ENCODE measurements at places on chromosomes 2 and 18. TPM values are rescaled to one million over a fixed set of nuclear protein-coding genes. Genes with fewer than 3 reads are reported as not detected.

DNA sequence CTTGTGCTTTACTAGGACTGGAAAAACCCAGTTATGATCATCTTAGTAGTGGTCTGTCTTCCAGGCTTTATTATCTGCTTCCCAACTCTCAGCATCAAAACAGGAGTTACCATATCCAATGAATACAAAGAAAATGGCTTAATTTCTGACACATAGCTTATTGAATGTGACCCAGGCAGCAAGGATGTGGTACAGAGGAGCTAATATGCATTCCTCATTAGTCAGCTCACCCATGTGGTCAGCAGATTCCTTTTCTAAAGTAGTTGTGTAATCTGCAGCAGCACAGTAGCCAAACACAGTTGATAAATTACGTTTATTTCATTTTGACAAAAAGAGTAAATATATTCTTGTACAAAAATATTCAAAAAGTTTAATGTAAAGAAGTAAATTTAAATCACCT, 43.6 kb downstream of the TSPYL6 start:
- DNase-seq = no peak

- no peak for DNase-seq
Observed at GRCh38 chr2:33018271-33018670, 71.5 kb downstream of the LTBP1 start.

DNA sequence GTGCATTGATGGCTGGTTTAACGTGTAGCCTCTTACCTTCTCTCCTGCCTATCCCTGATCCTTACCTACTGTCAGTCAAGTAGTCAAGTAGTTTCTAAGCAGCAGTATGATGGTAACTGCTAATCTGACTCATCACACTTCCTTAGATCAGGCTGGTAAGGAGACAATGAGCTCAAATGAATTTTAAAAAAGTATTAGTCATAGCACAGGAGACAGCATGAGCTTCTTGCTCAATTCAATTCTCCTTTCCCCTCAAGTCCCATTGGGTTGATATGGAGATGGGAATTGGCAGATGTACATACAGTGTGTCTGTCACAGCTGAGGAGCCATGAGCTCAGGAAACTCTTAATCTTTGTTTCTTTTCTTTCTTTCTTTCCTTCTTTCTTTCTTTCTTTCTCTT, 799.7 kb downstream of the LRP1B start:
- no peak for DNase-seq

Gene LIMS2
- polyA plus RNA-seq = 17.4 TPM

GRCh38 chr2:100895402-100895801, 75.5 kb downstream of the NPAS2 start:
- no peak for DNase-seq

Gene IMPA2
- polyA plus RNA-seq = 95.6 TPM

DNA sequence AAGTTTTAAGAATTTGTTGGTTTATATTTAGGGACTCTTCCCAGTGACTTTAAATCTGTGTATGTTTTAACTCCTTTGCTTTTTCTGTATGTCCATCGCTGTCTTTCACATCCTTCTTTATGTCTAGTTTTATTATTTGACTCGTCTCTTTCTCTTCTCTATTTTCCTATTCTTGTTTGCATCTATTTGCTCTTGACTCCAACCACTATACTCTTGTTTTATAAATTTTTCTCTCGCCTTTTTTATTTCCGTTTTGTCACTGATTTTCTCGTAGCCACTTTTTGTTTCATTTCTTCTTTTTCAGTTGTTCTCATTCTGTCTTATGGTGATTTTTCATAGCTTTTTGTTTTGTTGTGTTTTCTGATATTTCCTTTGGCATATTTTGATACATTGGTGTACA, 170.5 kb upstream of the NETO1 start:
- DNase-seq = no peak

- no peak for DNase-seq
Observed at GRCh38 chr2:176188774-176189680, 559 bp downstream of the HOXD1 start.

GRCh38 chr2:48200620-48201293, 294.5 kb upstream of the FBXO11 start:
- no peak for DNase-seq

- no peak for DNase-seq
Observed at GRCh38 chr2:150963336-150963735, 298.3 kb downstream of the RBM43 start.

DNA sequence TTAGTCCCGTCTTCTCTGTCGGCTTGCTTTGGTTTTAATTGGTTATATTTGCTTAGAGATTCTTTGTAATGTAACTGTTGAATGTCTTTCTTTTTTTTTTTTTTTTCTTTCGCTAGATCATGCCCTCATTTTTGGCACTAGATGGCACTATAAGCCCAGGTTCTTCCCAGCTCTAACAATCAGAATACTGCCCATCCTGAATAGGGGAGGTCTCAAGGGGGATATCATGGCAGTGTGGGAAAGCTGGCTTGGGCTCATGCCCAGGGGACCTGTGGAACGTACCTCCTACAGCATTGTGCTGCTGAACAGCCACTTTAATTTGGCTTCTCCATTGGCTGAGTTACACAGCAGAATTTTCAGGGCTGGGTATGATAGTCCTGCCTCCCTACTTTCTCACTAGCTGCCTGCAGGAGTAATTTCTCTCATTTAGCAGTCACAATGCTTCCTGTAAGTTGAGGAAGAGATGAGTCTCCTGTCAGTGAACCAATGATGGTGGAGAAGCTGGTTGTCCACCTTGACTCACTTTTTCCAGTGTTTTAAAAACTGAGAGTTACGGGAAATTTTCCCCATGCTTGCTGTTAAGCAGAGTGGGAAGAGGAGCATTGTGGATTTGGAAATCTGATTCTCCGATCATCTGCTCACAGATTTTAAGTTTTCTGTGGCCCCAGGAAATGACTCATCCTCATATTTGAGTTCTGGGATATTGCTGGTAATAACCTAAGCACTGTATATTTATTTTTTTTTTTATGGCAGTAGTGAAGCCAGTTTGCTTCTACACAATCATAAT, 47.2 kb downstream of the RAD51AP2 start:
- no peak for DNase-seq

DNA sequence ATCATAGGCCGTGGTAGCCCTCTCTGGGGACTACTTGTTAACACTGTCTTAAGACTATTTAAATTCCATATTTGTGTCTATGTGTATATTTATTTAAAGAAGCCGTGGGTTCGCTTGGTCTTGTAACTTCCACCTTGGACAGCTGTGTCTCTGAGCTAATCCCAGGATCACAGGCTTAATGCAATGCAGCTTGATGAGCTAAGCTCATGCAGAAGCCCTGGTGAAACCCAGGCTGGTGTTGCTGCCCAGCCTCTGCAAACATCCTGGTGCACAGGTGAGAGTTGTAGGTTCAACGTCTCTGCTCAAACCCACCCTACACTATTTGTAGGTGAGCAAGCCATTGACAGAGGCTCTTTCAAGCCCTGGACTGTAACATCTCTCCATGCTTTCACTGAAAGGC, 211.8 kb downstream of the FAM210A start:
- no peak for DNase-seq

- no peak for DNase-seq
Observed at GRCh38 chr2:45191976-45192375, 182.7 kb upstream of the SIX2 start.

DNA sequence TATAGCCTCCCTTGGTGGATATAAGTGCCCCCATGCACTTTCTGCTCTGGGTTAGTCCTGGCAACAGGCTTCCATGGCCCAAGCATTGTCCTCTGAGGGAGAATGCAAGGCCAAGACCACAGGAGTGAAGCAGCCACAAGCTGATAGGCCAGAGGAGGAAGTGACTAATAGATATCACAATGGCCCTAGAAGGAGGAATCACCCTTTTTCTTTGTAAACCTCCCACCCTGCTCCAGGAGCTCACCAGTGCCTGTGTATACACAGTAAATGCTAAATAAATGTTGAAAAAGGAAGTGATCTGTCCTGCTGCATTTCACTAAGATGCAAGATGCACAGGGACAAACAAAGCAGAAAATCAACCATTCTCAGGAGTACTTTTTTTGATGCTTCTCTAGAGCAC, 49.7 kb upstream of the ABCA12 start:
- no peak for DNase-seq

GRCh38 chr18:3679241-3679640, 229.3 kb downstream of the TGIF1 start:
- DNase-seq = no peak

Gene C2orf78
- not detected for polyA plus RNA-seq

DNA sequence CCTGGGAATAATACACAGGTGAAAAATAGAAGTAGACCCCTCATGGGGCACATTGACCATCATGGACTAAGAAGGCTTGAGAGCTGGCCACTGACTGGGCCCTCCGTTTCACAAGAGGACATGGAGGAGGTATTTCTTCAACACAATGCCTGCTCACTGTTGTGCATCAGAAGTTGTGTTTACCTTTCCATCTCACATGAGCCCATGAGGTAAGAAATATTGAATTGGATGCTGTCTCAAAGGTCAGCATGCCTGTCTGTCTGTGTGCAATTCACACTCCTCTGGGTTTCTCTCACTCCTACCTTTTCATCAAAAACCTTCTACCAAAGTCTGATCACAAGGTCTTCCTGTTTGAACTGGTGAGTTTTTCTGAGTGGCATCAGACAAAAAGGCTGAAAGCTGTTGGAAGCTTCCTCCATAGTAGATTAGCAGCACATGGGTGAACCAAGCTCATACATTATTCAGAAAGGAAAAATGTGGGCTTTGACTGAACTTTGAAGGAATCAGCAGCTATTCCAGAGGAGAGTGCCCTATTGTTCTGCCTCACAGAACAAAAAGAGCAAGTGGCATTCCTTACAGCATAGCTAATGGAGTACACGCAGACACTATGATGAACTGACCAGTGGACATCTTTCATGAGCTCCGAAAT, 143.2 kb upstream of the RND3 start:
- DNase-seq = no peak

Gene TRAPPC12
- 63.9 TPM for polyA plus RNA-seq

GRCh38 chr2:16333681-16334080, 332.0 kb downstream of the CYRIA start:
- no peak for DNase-seq

DNA sequence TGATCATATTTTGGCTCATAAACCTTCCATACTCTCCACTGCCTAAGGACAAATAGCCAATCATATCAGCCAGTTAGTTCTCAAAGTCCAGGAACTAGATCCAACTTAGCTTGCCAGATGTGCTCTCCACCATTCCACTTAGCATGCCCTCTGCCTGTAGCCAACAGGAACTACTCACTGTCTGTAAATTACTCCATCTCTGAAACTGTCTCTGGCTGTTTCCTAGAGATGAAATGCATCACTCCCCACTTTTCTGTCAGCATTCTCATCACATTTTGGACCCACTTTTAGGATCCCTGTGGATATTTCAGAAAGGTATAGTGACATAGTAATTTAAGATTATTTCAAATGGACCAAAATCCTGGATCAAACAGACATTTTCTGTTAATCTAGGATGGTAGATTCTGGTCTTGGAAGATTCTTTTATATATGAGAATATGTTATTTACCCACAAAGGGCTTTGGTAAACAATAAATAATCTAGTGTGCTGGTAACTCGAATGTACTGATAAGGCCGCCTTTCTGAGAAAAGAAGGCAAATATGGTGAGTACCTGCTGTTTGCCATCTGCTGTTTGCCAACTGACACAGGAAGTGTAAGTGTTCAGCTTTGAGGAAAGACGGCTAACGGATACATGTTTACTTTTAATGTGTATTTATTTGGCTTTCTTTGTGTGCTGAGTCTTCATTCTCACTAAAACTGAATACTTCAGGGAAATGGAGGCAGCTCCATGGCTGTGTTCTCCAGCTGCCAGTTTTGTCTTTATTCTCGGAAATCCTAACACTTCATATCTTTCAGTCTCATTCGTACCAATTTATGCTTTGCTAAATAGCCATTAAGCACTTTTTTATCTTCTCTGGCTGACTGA, 79.5 kb downstream of the EVA1A start:
- no peak for DNase-seq

Gene CYP26B1
- 15.5 TPM for polyA plus RNA-seq

Gene ANTXR1
- 75.2 TPM for polyA plus RNA-seq

Gene COL4A3
- polyA plus RNA-seq = 42.2 TPM

Gene CD226
- 2.3 TPM for polyA plus RNA-seq

- DNase-seq = no peak
Observed at GRCh38 chr2:205482399-205483081, 199.8 kb upstream of the NRP2 start.

Gene DHRS9
- 0.27 TPM for polyA plus RNA-seq

Gene M1AP
- polyA plus RNA-seq = 0.87 TPM

- DNase-seq = no peak
Observed at GRCh38 chr2:30287190-30287840, 56.0 kb downstream of the LBH start.

Gene MAL
- polyA plus RNA-seq = 341 TPM

- DNase-seq = no peak
Observed at GRCh38 chr2:109720380-109721106, 73.6 kb upstream of the RGPD5 start.

DNA sequence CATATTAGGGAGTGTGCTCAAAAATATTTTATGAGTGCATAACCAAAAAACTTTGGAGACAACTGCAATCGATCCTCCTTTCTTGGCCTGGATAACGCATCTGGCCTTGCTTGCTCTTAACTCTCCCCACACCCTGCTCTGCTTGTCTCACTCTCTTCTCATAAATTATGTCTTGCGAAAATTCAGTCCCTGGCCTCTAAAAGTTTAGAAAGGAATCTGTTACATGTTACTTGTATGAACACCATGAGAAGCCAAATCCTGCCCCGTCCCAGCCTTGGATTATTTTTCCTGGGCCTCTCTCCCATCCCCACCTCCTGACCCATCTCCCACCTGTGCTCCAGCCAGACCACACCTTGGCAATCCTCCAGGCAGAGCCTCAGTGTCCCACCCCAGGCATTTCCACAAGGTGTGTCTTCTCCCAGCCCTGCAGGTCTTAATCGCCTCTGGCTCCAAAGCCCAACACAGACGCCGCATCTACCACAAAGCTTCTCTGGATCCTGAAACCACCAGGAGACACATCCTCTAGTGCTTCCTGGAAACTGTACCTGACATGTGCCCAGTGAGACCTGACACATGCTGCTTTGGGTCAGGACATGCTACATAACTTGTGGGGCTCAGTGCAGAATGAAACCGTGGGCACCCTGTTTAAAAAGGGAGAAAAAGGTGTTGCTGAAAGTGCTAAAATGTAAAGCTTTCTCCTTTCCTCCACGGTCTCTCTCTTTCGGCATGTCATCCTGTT, 99.6 kb upstream of the ST3GAL5 start:
- DNase-seq = no peak

- DNase-seq = no peak
Observed at GRCh38 chr2:79630060-79630459, 117.2 kb downstream of the CTNNA2 start.

- DNase-seq = no peak
Observed at GRCh38 chr2:121171625-121172119, 113.3 kb downstream of the TFCP2L1 start.

DNA sequence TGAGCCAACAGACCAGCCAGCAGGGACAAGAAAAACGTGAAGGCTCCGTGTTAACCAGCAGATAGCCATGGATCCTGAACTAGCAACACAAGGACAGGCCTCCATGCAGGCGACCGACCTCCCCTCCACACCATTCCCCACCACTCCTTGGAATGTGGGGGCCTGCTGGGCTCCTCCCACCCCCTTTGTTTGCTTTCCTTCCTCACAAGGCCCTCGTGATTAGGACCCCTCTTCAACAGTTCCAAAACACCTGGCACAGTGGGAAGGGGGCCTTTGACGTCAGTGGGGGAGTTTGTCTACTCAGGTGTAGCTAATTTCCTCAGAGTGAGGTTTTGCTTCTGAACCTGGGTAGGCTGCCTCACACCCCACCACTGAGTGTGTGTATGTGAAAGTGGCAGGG, 37.8 kb downstream of the SLC14A2 start:
- DNase-seq = no peak

- no peak for DNase-seq
Observed at GRCh38 chr2:46876741-46877384, 38.7 kb downstream of the MCFD2 start.

- no peak for DNase-seq
Observed at GRCh38 chr2:100042562-100042961, 99.8 kb downstream of the AFF3 start.

- DNase-seq = no peak
Observed at GRCh38 chr2:96341641-96342040, 6.1 kb downstream of the NCAPH start.

Data from left renal cortex interstitium (tissue), 4 donors.